ENCODE measurements at places on chromosomes 1 and 21.

- no peak for DNase-seq
Measured at GRCh38 chr1:211639475-211640300, 35.7 kb downstream of the NEK2 start.

DNA sequence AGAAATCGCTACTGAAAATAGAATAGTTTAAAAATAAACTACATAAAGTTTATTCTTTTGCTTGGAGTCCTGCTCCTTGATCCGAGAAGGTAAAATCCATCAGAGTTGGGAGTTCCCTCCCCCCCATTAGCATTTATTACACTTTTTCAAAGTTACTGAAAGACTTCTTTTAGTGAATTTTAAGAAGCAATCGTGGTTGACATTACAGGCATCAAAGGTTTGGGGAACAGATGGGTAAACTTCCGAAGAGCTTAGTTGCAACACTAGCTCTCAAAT is 31.0 kb upstream of the NFIA start:
- DNase-seq, result no peak

DNA sequence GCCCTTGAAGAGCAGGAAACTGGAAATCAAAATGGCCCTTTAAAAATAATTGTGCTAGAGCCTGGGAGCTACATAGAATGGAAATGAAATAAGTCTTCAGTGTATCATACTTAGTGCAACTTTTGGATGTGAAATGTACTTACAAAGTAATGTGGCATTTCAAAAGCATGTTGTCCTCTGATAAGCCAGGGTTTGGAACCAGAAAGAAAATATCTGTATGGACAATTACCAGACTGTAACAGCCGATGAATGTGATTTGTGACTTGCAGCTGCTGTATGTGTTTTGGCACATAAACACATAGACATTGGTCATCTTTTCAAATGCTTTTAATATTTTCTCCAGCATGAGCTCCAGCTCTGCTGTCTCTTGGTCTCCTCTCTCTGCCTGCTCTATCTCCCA is 546.4 kb downstream of the OMA1 start:
- no peak for DNase-seq

DNA sequence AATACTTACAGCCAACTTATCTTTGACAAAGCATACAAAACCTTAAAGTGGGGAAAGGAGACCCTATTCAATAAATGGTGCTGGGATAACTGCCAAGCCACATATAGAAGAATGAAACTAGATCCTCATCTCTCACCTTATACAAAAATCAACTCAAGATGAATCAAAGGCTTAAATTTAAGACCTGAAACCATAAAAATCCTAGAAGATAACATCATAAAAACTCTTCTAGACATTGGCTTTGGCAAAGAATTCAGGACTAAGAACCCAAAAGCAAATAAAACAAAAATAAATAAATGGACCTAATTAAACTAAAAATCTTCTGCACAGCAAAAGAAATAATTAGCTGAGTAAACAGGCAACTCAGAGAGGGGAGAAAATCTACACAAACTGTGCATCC is 335.6 kb upstream of the PBX1 start:
- DNase-seq, result no peak

GRCh38 chr1:116131866-116132605 is 20.8 kb downstream of the MAB21L3 start:
- DNase-seq, result no peak

- no peak for DNase-seq
Measured at GRCh38 chr1:169240449-169241232, 127.0 kb downstream of the NME7 start.

- no peak for DNase-seq
Measured at GRCh38 chr1:150299716-150300115, 6.1 kb downstream of the MRPS21 start.

DNA sequence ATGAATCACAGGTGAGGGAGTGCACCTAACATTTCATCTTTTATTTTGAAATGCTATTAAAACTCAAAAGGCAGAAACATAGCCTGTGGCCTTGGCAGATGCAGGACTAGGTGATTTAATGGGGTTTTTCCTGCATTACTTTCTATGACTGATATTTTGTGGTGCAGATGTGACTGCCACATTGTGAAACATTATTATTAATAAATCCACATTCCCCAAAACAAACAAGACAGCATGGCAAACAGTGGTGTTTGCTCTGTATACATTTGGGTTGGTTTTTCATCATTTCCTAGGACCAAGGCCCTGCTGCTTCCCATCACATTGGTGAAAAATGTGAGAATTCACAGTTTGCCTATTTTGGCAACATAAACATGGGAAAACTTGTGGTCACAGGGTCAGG is 247.6 kb upstream of the SGIP1 start:
- DNase-seq, result no peak

GRCh38 chr1:200888349-200888838 is 6.3 kb upstream of the INAVA start:
- DNase-seq, result peak; percentile 88

GRCh38 chr21:41481191-41481590 is 26.8 kb downstream of the TMPRSS2 start:
- DNase-seq, result no peak

DNA sequence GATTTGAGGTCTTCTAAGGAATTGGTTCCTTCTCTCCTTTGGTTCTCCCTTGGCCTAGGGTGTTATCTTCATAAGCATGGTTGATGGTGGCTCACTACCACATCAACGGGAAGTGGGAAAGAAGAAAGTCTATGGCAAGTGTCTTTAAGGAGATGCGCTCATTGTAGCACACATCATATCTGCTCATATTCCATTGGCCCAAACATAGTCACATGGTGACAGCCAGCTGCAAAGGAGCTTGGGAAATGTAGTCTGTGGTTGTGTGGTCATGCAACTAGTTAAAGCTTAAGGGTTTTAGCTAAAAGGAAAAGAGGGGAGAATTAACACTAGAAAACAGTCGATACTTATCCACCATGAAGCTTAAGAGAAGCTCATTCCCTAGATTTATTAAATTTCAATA is 11.4 kb upstream of the MRPS6 start:
- no peak for DNase-seq

- DNase-seq, result no peak
Measured at GRCh38 chr1:38581396-38581795, 278.2 kb downstream of the RRAGC start.

- no peak for DNase-seq
Measured at GRCh38 chr21:35059742-35060141, 10.6 kb upstream of the RUNX1 start.

- no peak for DNase-seq
Measured at GRCh38 chr1:173206816-173207568, at the start of gene TNFSF4. Gene TNFSF4 (minus strand): TSS chr1:173207331. CDS start chr1:173207176, 155 bp downstream.

DNA sequence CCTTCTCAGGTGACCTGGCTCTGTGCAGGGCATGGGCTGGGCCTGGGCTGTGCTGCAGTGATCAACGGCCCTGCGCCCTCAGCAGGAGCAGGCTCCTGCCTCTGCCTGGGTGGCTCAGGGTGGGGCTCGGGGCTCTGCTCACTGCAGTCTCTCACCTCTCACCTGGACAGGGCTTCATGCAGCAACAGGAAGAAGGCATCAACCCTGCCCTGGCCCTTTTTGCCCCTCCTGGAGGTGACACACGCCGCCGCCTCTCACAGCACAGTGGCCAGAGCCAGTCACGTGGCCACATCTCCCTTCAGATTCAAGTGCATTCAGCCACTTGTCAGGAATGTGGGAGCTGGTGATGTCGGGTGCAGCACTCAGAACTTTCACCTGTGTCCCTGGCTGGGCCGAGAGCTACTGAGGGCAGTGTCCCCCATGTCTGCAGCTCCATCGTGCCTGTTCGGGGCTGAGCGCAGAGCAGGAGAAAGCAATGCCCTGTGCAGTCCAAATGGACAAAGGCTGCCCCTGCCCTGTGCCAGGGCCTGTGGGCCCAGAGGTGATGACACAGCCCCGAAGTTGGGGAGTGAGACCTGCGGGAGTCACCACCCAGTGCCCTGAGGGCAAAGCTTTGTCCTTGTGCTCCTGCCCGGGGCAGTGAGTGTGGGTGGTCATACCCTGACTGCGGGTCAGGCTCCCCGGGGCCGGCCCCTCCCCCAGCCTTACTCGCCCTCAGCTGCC is 314.0 kb downstream of the PTPRU start:
- no peak for DNase-seq

DNA sequence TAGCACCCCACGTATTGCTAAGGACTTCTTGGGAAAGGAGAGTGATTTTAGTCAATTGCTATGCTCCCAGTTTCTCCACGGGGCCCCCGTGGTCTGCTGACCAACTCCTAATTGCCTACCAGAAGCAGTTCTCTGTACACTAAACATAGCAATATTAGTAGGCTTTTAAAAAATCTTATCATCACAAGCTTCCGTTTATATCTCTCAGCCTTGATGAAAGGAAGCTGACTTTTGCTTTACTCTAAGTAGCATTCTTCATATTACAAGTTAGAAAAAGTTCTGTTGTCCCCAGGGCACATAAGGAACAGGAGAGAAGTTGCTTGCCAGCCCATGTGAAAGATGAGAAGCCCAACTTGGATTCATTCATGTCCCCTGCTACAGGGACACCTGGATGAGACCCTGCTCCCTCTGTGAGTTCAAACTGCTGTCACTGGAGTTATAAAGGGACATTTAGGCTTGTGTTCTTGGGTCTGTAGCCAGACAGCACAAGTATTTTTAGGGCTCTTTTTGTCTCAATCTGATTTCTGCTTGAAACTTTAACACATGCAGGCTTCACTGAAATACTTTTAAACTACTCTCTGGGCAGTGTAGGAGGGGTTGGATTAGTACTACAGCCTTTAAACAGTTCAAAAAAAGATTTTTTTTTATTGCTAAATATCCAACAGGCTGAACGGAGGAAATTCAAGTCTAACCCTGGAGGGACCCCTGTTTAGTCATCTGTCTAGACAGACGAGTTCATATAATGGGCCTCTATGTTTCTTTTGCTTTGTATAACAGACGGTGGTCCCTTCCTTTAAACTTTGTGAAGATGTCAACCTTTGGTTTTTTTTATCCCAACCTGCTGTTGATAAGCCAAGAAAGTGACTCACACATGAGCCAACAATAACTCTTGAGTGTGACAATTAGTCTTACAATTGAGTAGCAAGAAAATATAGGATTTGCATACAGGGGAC is 29.5 kb downstream of the TGFB2 start:
- DNase-seq, result no peak

DNA sequence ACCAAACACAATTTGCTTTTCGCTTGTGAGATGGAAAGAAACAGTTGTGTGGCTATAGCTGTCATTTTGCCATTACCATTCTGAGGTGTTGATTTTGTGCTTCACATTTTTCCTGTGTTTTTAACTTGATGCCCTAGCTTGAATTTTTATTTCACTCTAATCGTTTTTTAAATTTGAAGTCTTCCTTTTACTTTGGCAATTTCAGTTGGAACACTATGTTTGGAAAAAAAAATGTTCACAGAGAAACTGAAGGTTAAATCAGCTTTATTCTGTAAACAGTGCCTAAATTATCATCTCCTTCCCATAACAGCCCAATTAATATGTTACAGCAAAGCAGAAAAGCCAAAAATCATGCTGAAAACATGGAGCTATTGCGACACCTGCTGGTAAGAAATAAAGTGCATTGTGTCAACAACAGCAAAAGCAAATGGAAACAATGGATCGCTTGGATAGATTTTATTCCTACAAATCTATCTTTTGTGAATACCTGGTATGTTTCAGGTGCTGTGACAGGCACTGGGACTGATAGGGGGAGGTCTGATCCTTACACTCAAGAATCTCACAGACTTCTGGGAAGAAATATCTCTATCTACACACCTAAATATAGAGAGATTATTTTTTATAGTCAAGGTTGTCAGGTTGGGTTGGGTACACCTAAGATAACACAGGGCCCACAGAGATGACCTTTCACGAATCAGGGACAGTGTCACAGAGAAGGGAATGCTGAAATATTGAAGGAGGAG is 16.2 kb upstream of the ERICH3 start:
- no peak for DNase-seq

DNA sequence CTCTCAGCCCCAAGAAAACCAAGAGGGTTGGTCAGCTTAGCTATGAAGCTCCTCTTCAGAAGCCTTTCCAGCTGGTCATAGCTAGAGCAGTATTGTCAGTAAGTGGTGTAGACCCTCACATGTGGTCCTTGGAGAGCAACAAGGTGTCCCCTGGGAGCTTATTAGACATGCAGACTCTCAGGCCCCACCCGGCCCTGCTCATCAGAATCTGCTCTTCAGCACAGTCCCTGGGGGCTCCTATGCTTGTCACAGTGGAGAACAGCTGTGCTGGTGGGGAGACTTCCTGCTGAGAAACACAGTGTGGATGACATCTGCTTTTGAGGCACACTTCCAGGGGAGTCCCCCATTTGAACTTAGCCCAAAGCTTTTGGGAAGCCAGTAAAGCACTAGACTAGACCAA is 21.9 kb upstream of the NEK2 start:
- no peak for DNase-seq

DNA sequence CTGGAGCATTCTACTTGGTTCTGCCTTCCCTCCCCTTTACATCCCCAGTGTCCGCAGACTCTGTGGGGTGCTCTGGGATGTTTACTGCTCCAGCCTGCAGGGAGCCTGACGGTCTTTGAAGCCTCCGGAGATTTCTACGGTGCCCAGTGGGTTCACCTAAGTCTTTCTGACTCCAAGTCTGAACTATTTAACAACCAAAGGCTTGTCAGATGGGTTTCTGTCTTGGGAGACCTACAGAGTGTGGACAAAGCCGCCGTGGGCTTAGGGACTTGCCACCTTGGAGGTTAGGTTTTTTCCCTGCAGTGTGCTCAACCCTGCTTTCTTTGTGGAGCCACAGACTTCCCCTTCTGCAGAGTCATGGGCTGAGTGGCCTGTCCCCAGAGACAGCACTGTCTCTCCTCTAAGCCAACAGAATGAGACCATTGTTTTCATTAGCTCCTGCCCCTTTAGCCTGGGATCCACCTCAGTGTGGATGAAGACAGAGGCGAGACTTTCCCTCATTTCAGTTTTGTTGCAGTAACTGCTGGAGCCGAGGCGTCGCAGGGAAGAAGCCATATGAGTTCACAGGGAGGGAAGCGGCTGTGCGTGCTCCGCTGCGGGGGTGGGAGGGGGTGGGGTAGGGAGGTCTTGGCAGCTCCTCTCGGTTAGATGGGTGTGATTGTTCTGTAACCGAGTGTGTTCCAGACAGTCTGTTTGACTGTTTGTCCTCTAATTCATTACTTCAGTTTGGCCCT is 120.7 kb downstream of the CNIH3 start:
- DNase-seq, result no peak

- DNase-seq, result no peak
Measured at GRCh38 chr1:157105988-157106812, 6.6 kb upstream of the ETV3L start.

- DNase-seq, result no peak
Measured at GRCh38 chr1:242225767-242226573, 227.1 kb upstream of the MAP1LC3C start.

DNA sequence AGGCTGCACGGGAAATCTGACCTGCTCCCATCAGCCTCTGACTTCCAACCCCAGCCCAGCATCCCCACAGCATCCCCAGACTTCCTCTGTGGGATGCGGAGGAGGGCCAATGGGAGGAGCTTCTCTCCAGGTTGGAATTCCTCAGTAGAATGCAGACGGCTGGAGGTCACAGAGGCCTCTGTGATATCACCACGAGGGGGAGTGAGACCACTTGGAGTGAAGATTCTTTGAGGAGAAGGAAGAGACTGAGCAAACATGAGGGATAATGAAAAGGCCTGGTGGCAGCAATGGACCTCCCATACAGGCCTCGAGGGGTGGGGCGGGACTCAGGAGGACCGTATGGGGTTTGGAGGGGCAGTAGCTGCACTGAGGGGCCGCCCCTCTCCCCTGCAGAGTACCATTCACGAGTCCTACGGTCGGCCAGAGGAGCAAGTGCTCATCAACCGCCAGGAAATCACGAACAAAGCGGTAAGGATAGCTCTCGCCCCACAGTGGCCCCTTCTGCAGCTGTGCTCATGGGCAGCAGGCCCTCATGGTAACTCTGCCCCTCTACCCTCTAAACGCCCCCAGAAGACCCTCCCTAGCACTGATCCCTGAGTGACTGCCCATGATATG is at the start of gene CATSPER4:
Gene CATSPER4 (plus strand): TSS at position 230 of the 615 bp plus-strand sequence. CDS start 26 bp downstream, at position 256.
- DNase-seq, result no peak

All from NK-92 treated with Interleukin-12 subunit alpha and Interleukin-12 subunit beta, amount 100 ng/mL, for 24 hours (cell line).